ENCODE measurements at places on chromosomes 1 and 21. TPM values are rescaled to one million over a fixed set of nuclear protein-coding genes. Genes with fewer than 3 reads are reported as not detected.

Gene ILDR2
- 3.1 TPM for total RNA-seq

Gene SLC1A7
- not detected for total RNA-seq

Gene CASZ1
- 19.8 TPM for total RNA-seq

Gene EYA3
- total RNA-seq = 11.6 TPM

Gene TMCC2
- total RNA-seq = 0.64 TPM
